ENCODE measurements at places on chromosomes 1 and 21.

DNA sequence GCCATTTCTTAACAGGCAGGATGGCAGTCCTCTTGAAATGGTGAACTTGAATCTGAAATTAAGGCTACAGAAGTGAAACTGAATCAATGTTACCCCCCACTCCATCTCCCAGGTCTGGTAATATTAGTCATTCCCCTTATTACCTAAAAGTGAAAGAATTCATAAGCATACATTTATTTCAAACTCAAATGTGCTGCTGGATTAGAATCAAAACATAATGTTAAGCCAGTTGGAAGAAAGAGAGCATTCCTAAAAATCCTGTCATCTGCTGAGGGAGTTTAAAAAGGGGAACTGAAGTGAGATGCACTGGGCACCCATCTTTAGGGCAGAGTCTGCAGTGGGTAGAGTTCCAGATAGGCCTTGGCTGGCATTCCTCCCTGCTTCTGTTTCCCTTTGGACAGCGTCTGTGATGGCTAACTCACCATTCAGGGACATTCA, 17.4 kb downstream of the KIAA0319L start:
- DNase-seq: no peak

DNA sequence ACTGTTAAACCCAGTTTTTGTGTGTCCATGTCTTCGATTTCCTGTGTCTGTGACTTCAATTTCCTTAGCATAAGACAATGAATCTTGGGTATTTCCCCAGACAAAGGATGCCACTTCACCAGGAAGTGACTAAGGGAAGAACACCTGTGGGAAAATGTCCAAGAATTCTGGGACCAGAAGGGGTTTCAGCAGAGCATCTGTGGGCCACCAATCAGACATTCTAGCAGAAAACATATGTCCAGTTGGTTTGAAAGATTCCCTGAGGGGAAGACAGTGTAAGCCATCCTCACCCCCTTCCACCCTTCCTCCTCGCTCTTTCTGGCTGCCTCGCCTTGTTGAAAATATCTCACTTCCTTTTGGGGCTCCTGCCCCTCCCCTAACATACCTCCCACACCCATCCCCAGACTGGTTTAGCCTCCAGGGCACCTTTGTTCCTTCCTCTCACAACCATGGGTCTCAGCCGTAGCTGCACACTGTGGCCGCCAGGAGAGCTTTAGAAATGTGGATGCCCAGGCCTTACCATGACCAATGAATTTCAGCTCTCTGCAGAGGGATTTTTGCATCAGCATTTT, 25.5 kb upstream of the IFNAR1 start:
- DNase-seq: no peak

DNA sequence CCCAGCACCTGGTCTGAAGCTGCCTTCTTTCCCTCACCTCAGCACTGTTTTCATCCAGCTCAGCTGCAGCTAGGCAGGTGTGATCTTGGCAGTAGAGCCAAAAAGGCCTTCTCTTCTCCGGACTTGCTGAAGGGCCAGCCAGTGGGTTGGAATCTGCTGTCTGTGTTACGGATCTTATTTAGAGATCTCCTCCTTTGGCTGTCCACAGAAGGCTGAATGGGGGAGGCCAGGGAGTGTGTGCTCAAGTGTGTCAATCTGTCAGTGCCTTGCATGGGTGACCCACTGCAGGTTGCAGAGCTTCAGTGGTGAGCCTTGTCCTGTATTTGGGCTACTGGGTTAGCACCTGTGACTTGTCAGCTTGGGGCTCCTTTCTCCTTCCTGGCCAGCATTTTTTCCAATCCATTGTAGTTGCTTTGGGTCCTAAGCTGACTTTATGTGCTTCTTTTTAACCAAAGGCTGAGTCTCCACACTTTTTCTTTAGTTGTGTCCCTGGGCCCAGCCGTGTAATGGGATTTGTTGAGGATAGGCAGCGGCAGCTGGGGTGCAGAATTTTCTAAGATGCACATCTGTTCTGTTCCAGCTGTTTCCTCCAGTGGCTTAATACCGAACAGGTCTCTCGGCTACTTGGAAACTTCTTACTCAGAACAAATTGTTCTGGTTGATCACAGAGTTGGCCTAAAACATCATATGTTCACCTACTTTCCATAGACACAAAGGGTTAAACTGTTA, 126.8 kb downstream of the PEX14 start:
- DNase-seq: no peak

- DNase-seq: no peak
Observed at GRCh38 chr1:42658877-42659337, 684 bp downstream of the PPIH start.

DNA sequence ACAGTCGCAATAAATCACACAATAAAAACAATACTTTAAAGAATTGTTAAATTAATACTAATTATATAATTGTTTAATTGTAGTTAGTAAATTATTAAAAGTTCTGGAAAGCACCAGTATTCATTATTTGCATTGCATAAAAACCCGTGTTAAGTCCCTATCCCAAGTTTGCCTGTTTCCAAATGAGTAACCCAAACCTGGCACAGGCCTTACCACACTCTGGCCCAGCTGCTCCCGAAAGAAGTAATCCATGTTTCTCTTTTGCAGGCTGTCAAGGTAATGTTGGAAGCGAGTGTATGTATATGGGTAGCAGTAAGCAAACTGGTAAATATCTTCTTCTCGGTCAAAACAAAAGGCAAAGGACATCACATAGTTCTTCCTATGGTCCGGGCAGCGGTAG, 268.7 kb upstream of the BEND5 start:
- DNase-seq: no peak

DNA sequence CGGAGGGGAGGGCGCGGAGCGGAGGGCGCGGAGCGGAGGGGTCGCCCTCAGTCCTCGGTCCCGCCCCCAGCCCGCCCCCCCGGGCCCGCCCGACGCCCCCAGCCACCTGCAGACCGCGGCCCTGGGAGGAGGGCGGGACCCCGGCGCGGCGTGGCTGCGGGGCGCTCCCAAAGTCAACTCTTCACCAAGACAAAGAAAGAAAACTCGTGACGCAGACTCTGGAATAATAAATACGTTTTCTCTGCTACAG, 1.2 kb downstream of the HES4 start:
- DNase-seq: no peak

GRCh38 chr1:2202843-2203601, 8.4 kb upstream of the FAAP20 start:
- DNase-seq: no peak

DNA sequence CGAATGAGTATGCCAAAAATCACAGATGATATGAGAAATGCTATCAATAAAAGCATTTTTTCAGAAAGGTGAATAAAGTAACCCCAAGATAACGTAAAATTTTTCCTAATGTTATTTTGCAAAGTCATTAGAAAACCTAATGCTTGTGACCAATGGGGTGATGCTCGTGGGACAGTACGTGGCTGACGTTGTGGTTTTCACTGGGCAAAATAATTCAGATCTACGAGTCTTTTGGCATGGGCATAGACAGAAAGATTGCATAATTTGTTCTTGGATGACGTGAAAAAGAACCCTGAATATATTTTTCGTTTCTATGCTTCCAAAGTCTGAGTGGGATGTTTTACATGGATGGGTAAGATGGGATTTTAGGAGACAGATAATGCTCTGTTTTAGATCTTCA, 71.0 kb downstream of the PBX1 start:
- no peak for DNase-seq

GRCh38 chr1:32521165-32521564, 18.1 kb upstream of the ZBTB8A start:
- no peak for DNase-seq

DNA sequence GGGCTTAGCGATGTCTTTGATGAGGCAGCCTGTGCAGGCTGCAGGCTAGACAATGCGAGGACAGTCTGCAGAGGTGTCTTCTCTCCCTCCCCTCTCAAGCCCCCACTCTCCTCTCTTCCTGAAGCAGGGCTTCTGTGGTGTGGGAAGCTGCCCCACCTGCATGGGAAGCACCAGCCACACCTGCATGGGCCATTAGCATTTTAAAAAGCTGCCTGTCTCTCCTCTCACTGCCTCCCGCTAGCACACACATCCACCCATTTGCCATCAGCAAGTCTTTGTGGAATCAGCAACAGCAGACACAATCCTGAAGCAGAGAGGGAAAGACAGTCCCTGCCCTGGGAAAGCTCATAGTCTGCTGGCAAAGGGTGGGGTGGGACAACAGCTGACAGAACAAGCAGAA, 53.1 kb downstream of the NAV1 start:
- DNase-seq: no peak

DNA sequence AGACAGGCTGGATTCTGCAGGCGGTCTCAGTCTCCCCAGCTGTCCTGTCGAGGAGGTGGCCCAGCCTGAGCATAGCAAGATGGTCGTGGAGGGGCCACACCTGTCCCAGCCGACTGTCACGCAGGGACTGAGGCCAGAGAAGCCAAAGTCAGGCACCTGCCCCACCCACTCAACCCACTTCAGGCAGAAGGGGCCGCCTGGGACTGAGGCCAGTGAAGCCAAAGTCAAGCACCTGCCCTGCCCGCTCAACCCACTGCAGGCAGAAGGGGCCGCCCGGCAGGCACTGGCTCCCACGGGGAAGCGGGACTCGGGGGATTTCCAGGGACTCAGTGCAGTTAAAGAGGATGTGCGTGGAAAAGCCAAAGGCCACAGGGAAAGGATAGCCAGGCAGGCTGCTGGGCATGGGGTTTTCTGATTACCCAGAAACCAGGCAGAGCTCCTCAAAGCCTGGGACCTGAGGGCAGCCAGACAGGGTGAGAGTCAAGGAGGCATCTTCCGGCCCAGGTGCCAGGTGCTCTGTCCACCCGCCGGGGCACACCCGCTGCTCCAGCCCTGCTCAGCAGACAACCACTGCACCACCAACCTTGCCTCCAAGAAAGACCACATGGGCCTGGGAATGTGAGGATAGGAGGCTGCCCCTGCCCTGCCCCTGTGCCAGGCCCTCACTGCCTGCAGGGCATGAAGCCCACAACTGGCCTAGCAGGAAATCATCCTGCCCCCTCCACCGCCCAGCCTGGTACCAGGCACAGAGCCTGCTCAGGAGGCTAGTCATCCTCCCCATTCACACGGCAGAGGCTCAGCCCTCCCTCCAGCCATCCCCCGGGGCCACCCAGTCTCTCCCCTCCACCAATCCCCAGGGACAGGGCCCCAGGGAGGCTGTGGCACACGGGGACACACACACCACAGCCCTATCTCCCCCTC, 41.0 kb downstream of the MEGF6 start:
- DNase-seq: no peak

GRCh38 chr1:34771573-34772371, 9.2 kb upstream of the GJB3 start:
- DNase-seq: no peak

DNA sequence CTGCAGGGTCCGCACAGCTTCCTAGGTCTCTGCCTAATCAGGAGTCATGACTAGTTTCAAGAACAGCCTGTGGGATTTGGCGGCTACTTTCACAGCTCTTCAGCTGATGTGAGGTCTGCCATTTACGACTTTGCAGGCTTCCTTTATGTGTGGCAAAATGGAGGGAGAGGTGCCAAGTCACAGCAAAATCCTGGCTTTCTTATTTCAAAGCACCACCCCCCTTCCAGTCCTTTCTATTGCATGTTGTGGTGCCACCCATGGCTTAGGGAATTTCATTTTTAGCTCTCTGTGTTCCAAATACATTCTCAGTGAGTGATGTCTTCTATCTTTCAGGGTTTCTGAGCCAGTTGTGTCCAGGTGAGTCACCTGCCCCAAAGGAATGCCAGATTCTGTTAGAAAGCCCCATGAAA, 75.1 kb upstream of the WLS start:
- no peak for DNase-seq
